ENCODE measurements at places on chromosomes 1 and 21.
A peak's percentile ranks its signal among the peaks of the same experiment; 100 is the strongest.

- DNase-seq = no peak
Measured at GRCh38 chr1:29823561-29823960, 587.2 kb downstream of the PTPRU start.

- no peak for DNase-seq
Measured at GRCh38 chr1:169741666-169742394, 8.0 kb upstream of the SELE start.

GRCh38 chr21:45020629-45021427 lies 53.6 kb upstream of the ADARB1 start:
- no peak for DNase-seq

DNA sequence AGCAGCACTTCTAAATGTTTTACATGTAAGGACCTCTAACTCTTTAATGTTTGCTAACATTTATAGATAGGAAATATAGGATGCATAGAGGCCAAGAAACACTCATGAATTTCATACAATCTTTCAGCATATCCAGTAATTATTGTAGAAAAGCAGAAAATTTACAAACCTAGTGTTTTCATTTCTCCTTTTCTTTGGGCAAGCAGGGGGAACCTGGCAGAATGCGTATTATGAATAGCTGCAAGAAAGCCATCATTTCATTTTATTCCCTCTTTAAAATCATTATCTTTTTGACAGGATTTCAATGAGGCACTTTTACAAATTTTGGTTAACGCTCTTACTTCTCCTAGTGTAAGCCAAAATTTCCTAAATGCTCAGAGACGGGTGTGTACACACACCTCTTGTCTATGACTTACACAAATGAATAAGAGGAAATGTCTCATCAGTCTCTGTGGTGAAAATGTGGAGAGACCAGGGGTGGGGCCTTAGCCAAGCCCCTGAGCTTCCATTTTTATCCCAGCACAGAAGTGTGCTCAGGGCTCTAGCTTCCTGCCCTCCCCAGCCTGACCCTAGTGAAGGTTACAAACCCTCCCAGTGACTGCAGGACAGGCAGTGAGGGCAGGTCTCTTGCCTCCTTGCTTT lies 91.6 kb downstream of the LRRC8C start:
- no peak for DNase-seq

- no peak for DNase-seq
Measured at GRCh38 chr1:171434717-171435346, 50.5 kb upstream of the PRRC2C start.

GRCh38 chr1:237042526-237042891 lies 525 bp downstream of the RYR2 start:
- no peak for DNase-seq

GRCh38 chr1:3943806-3944577 lies 43.9 kb upstream of the C1orf174 start:
- DNase-seq = no peak

DNA sequence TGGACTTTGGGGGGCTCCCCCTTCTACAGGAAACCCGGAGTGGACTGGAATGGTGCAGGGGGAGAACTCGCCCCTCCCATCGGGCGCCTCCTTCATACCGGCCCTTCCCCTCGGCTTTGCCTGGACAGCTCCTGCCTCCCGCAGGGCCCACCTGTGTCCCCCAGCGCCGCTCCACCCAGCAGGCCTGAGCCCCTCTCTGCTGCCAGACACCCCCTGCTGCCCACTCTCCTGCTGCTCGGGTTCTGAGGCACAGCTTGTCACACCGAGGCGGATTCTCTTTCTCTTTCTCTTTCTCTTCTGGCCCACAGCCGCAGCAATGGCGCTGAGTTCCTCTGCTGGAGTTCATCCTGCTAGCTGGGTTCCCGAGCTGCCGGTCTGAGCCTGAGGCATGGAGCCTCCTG lies at the start of gene TNFRSF14:
TNFRSF14 (plus strand) TSS at position 95 of the 401 bp plus-strand sequence; CDS start at position 389, 294 bp downstream.
- DNase-seq = peak; percentile 34

- no peak for DNase-seq
Measured at GRCh38 chr1:239662950-239663349, 276.6 kb downstream of the CHRM3 start.

DNA sequence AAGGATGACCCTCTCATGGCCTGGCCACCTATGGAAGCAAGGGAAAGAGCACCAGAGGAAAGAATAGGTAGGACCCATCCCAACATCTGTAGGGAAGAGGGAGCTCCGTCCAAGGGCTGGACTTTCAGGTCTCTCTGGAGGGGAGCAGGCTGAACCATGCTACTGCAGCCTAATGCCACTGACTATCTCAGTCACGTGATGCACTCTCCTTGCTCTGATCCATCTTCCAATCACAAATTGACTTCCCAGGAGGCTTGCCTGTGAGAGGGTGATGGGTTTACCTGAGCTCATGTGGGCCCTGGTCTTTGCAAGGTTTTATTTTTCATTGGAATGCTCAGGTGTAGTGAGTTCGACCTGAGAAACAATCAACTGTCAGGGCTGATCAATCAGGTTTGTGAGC lies 128.8 kb downstream of the CACNA1E start:
- DNase-seq = no peak

- DNase-seq = no peak
Measured at GRCh38 chr1:203695116-203695515, 68.5 kb downstream of the ATP2B4 start.

DNA sequence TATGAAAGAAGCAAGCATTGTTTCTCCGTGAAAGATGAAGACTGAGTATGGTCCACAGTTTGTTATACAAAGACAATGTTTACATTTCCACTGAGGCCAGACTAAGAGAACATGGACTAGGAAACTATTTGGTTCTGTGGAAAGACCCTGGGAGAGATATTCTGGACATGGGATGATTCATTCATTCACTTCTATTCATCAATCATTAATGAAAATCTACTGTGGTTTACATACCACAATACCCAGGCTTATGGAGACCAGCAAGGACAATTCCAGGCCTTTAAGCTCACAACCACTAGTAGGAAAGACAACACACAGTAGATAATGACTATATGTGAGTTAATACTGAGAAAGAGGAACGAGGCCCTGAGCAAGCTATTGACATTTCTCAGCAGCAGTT lies 125.4 kb downstream of the TBX15 start:
- no peak for DNase-seq

- peak; percentile 19 for DNase-seq
Measured at GRCh38 chr1:200888349-200888838, 6.3 kb upstream of the INAVA start.

- DNase-seq = no peak
Measured at GRCh38 chr1:15934211-15935055, 41.5 kb downstream of the ZBTB17 start.

DNA sequence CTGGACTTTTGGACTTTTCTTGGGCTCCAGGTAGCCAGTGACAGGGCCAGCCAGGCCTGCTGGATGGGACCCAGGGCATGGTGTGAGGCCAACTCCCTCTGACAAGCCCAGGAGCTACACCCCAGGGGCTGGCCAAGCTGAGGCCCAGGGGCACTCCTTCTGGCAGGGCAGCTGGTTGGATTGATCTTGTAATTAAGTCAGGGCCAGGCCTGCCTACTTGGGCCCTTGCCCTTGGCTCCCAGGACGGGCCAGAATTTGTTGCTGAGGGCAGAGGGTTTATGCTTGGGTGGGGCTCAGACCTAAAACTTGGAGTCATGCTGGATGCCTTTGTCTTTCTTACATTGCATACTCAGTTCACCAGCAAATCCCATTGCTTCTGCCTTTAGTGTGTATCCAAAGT lies 20.7 kb downstream of the KCNA2 start:
- DNase-seq = no peak

DNA sequence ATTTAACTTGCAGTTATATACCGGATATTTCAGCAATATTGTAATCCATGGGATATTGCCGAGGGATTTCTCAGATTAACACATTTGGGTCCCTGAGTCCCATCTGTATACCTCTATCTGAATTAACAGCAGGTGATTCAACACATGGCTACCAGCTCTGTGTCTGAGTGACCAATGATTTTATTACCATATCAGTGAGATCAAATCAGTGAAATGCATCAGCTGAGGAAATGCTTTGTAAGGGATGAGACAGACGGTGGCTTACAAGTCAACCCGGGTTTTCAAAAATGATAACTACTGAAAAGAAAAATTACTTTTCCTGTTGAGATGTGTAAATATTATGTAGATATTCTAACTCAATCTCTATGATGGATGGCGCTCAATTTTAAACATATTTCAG lies 504.1 kb upstream of the PKN2 start:
- no peak for DNase-seq

DNA sequence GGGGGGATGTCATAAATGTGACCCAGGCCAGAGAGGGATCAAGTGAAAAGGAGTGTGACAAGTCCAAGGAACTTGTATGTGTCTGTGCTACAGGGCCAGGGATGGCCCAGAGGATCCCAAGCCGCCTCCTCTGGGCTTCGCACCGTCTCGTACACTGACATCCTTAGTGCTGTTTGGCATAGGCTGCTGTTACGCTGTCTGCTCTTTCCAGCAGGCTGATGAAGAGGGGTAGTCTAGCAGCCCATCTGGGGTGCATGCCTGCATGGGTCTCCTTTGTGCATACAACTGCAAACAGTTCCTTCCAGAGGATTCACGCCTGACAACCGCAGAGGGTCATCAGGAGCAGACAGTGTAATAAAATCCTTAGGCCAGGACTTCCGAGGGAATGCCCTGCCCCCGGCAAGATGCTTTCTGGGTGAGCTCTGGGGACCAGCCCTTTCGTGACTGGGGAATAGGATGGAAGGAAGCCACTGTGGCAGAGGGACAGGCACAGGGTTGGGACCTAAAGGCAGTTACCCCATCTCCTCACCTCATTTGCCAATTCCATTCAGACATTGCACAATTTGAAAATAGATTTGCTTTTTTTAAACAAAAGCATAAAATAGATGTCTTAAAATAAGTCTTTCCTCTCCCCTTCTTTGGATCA lies 6.3 kb upstream of the GOLT1A start:
- DNase-seq = no peak

GRCh38 chr1:198841477-198841876 lies 202.6 kb downstream of the PTPRC start:
- no peak for DNase-seq

DNA sequence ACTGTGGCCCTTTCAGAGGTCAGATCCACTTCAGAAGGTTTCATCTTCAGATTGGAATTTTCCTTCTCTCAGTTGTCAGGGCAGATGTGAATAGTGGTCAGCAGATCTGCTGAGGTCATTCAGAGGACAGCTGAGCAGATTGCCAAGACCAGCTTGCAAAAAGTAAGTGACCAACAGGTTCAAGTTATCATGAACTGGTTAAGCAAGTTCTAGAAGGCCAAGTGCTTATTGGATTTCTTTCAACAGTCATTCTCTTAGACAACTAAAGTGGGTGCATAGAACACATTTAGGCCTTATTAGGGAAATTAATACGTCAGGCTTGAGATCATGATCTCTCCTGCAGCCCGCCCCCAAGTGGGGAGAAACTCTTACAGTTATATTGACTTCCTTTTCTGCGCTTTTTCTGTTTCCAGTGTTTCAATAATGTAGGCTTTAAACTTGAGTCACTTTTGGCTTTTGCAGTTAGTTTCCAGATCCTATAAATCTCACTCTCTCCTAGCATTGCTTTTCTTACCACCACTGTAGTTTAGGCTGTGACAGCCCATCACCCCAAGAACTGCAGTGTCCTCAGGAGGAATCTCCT lies 96.4 kb downstream of the C1orf21 start:
- DNase-seq = no peak

- DNase-seq = no peak
Measured at GRCh38 chr1:55034476-55035133, 4.7 kb upstream of the PCSK9 start.

DNA sequence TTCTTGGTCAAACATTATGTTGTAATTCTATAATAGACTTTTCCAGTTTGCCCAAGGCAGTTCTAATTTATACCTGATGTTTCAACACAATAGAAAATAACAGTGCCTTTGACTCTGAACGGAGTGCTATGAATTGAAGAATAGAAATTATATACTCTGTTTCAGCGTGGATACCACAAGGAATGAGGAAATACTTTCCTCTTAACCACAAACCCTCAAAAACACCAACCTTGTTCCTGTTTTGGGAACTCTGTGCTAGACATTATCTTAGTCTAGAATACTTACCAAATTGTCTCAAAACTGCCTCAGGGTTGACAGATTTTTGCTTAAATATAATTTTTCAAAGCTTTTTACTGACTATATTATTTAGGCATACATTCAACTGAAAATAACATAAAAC lies 1629.3 kb downstream of the MRPL39 start:
- DNase-seq = no peak

DNA sequence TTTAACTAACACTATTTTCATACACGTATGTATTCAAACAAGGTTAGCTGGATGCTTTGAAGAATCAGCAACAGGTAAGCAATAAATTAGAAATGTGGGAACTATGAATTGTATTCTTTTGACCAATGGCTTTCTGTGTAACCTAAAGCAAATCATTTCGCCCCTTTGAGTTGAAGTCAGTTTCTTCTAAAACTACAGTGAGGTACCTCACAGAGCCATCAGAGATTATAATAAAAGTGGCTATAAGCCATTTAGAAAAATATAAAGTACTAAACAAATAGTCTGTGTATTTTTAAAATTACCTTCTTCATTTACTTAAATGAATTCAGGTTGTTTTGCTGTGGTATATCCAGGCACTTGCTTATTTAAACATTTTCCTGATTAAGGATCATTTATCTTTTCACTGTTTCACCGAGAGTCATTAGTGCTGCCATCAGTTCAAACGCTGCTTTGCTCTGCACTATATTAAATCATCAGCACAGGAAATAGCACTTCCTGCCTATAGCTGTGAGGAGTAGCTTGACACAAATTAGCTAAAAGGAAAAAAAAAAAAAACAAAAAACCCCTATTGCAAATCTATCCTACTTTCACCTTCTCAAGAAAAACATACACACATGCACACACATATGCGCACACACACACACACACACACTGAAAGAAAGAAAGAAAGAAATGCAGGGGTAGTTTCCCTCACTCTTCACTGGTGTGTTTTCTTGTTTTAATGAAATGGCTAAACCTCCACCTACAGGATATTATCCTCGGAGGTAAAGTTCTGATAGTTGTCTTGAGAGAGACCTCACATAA lies 39.8 kb upstream of the C1orf105 start:
- no peak for DNase-seq

DNA sequence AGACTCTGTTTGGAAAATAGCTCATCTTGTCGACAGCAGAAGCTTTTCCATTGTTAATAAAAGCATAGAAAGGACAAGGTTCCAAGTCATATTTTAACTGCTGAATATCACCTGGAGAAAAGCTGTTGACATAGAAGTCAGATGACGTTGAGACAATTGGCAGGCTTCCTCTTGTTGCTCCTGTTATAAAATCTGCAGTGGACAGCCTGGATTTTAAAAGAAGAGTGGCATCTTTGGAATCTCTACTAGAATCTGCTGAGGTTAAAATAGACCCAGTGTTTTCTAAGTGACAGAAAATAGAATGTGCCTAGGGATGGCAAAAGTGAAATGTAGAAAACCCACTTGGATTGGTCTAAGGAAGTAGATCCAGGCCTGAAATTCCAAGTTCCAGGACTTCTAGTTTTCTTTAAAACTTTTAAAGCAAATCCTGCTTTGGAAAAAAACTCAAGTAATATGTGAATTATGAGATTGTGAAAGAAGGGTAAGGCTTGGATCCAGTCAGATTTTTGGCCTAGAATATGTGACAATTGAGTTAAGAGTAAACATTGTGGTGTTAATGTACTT lies 53.6 kb upstream of the NEXN start:
- DNase-seq = no peak
